ENCODE measurements at places on chromosomes 12 and 14.

DNA sequence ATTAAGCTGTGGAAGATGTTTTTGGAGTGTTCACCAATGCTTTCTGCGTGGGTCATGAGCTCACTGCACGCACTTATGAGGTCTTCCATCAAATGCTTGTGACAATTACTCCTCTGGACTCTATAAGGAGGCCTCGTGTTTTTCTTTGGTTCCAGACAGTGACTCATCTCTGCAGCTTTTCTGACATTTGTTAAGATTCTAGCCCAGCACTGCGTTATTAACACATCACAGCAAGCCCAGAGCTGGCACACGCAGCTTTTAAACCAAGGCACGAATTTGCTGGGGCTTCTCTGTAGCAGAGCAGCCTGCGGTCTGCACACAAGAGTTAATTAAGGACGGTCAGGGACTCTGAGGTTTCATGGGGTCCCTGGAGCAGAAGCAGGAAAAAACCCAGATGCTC is 16.9 kb downstream of the MEG3 start:
- no peak for DNase-seq

GRCh38 chr14:64504897-64505794 is 576 bp downstream of the ZBTB1 start:
- peak; percentile 79 for DNase-seq

- no peak for DNase-seq
Observed at GRCh38 chr12:2410496-2410895, 357.7 kb downstream of the CACNA1C start.

DNA sequence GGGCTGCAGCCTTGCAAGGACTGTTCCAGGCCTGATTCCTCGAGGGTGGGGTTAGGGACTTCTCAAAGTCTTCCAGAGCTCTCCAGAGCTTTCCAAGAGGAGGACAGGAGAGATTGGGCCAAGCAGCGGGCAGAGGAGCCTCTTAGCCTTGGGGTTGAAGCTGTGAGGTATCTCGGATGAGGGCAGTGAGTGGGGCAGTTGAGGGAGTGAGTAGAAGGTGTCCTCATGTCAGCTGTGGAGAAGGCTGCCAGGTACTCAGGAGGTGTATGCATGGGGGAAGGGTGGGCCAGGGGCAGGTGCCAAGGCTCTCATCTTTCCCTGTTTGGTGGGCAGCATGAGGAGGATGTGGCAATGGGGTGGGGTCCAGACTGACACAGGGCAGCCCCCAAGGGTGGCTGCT is 7.7 kb downstream of the KRT83 start:
- no peak for DNase-seq

DNA sequence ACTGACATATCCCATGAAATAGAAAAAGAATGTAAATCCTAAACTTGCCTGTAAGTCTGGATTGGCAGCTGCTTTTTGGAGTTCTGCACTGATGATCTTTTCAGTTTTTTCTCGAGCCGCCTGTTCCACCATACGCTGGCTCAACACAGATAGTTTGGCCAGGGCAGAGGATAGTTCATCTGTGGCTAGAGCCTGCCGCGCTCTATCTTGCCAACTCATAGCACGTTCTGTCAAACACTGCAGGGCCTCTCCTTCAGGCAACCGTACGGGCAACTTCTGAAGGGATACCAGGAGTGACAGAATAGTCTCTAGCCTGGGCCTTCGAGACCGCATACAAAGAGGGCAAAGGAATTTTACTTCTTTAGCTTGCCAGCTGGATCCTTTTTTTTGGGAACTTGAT is 44.8 kb upstream of the SLC6A13 start:
- no peak for DNase-seq

GRCh38 chr12:55875704-55876467 is 33.1 kb upstream of the MMP19 start:
- no peak for DNase-seq

DNA sequence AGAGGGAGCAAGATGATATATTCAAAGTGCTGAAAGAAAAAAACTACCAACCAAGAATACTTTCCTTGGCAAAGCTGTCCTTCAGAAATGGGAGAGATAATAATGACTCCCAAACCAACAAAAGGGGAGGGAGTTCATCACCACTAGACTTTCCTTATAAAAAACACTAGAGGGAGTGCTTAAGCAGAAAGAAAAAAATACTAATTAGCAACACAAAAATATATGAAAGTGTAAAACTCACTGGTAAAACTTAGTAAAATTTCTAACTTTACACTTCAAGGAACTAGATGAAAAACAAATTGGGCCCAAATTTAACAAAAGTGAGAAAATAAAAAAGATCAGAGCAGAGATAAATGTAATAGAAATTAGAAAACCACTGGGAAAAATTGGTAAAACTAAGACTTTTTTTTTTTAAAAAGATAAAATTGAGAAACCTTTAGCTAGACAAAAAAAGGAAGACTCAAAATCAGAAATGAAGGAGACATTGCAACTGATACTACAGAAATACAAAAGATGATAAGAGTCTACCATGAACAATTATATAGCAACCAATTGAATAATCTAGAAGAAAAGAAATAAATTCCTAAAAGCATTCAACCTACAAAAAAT is 60.4 kb upstream of the FAR2 start:
- no peak for DNase-seq

GRCh38 chr14:100540141-100540925 is 46.9 kb downstream of the BEGAIN start:
- DNase-seq, result no peak

GRCh38 chr12:52202361-52203078 is 10.7 kb upstream of the KRT80 start:
- no peak for DNase-seq

DNA sequence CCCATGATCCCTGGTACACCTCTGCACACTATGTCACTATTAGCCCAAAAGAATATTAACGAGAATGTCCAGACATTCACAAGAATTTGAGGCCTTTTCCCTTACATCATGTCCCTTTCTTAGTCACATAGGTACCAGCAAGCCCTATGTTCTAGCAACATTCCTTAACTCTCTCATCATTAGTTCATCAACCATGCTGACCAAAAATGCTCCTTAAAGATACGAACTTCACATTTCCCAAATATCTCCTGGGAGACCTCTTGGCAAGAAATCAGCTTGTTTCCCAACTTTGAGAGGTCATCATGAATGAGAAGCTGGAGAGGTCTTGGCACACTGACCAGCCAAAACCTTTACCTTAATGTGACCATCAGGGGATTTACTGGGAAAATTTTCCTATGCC is 4.6 kb downstream of the SALL2 start:
- DNase-seq, result no peak

GRCh38 chr12:94873734-94874517 is 129.6 kb downstream of the NDUFA12 start:
- no peak for DNase-seq

All from CD8-positive, alpha-beta T cell (primary cell).